Caco-2 (cell line): ENCODE measurements at places on chromosomes 1 and 21. TPM values are rescaled to one million over a fixed set of nuclear protein-coding genes. Genes with fewer than 3 reads are reported as not detected.

DNA sequence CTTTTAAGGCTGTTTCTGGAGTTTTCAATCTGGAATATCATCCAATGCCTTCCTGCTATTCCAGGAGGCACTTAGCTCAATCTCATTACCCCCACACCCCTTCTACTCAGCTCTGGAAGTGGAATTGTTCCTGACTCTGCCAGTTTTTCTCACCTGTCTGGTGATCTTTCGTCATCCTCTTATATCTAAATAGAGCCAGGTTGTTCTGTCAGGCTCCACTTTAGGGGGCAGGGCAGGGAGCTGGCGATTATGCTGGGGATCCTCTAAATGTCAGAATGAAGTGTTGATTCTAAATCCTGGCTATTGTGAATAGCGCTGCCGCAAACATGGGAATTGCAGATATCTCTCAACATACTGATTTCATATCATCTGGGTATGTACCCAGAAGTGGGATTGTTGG is 63.6 kb upstream of the ETV3 start:
- no peak overlapping the region for H3K27ac ChIP-seq
- no peak for DNase-seq
- H3K27me3 ChIP-seq: no peaks in the 10 kb centered on the region
- H3K4me1 ChIP-seq: peaks cover 11% of the 10 kb centered on the region; the same call in 1 of the 2 replicates

- DNase-seq: no peak
- H3K36me3 ChIP-seq: peaks cover 3% of the 10 kb centered on the region
- H3K4me3 ChIP-seq: peak overlapping the region; percentile 98
These were observed 1.8 kb downstream of the ARF1 start for GRCh38 chr1:228084325-228084724.

DNA sequence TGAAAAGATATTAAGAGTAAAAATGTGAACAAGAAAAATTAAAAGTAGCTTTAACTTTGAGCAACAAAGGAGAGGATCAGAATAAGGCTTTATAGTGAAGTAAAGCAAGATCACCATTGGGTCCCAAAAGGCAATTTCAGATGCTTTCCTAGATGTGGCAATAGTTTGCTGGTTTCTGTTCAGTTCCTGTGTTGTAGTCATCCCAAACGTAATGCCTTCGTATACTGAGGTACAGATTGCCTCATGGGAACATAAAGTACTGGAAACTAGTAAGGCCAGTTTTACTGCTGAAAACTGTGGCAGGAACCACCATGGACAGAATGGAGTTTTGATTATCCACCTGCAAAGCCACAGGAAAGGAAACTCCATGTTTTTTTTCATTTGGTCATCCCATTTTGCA is 283.5 kb upstream of the SGIP1 start:
- DNase-seq: no peak
- no peaks in the 10 kb centered on the region for H3K27me3 ChIP-seq
- no peak overlapping the region for H3K4me3 ChIP-seq
- no peaks in the 10 kb centered on the region for H3K4me1 ChIP-seq
- no peaks in the 10 kb centered on the region for H3K36me3 ChIP-seq

- DNase-seq: no peak
- no peak overlapping the region for H3K27ac ChIP-seq
- peaks cover 37% of the 10 kb centered on the region for H3K4me1 ChIP-seq
- H3K27me3 ChIP-seq: no peaks in the 10 kb centered on the region
These were observed 56.5 kb upstream of the DNAH14 start for GRCh38 chr1:224872832-224873433.

GRCh38 chr1:54273795-54274163 is 73.8 kb downstream of the MRPL37 start:
- H3K27ac ChIP-seq: no peak overlapping the region
- H3K4me1 ChIP-seq: peaks cover 16% of the 10 kb centered on the region
- H3K4me3 ChIP-seq: no peak overlapping the region
- no peak for DNase-seq

DNA sequence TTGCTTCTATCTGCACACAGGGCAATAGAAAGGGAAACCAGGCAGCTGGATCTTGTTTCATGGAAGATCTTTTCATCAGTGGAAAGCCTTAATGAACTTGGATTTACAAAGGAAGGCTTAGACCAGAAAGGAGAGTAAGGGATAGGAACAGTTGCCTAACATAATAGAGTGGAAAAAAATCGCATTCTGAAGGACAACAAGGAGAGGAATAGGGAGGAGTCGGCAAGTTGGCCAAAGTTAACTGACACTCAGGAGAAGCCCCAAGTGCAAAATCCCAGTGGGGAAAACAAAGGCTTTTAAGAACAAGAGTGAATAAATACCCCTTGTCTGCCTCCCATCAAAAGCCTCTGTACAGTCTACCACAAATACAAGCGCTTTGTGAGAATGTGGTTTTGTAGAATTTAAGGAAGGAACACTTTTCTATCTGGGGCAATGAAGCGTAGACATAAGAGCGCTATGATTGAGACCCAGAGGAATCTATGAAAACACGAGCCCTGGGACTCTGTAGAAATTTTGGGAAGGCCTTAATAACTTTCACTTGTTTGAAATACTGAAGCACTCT is 74.1 kb downstream of the ZNF648 start:
- no peaks in the 10 kb centered on the region for H3K36me3 ChIP-seq
- no peak for DNase-seq
- H3K4me3 ChIP-seq: no peak overlapping the region
- H3K27me3 ChIP-seq: no peaks in the 10 kb centered on the region
- H3K27ac ChIP-seq: no peak overlapping the region

- H3K27me3 ChIP-seq: no peaks in the 10 kb centered on the region
- DNase-seq: no peak
- H3K27ac ChIP-seq: no peak overlapping the region
- no peak overlapping the region for H3K4me3 ChIP-seq
- no peaks in the 10 kb centered on the region for H3K36me3 ChIP-seq
- no peaks in the 10 kb centered on the region for H3K4me1 ChIP-seq
These were observed 96.8 kb upstream of the BCAR3 start for GRCh38 chr1:93778457-93778856.

DNA sequence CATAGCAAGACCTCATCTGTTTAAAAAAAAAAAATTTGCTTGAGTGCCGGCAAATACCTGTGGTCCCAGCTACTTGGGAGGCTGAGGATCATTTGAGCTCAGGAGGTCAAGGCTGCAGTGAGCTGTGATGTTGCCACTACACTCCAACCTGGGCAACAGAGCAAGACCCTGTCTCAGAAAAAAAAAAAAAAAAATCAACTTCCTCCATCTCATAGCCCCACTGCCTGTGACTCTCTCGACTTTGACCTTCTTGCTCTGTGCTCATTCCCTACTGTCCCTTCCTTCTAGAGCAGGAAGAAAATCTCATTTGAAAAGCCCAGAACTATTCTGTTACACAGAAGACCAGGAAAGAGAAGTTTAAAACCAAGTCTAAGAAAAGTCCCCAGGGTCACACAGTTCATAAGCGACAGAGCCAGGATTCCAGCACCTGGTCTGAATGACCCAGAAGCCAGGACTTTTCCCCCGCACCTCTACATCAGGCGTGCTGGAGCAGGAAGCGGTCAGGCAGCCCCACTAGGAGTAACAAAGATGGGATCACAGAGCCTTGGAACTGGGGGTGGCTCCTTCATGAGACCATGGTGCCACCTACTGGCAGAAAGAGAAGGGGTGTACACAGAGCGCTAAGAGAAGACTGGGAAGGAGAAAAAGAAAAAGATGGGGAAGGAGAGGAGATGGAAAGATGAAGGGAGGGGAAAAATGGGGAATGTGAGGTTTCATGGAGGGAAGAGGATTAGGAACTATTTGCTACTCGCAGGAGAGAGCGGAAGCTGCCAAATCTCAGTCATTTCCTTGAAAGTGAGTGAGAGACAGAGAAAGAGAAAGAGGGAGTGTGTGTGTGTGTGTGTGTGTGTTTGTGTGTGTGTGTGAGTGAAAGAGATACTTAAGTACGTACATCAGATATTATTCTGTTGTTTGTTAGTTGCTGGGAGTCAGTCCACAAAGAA is 3.1 kb upstream of the P3R3URF start:
- no peak overlapping the region for H3K4me3 ChIP-seq
- no peaks in the 10 kb centered on the region for H3K27me3 ChIP-seq
- H3K36me3 ChIP-seq: no peaks in the 10 kb centered on the region

DNA sequence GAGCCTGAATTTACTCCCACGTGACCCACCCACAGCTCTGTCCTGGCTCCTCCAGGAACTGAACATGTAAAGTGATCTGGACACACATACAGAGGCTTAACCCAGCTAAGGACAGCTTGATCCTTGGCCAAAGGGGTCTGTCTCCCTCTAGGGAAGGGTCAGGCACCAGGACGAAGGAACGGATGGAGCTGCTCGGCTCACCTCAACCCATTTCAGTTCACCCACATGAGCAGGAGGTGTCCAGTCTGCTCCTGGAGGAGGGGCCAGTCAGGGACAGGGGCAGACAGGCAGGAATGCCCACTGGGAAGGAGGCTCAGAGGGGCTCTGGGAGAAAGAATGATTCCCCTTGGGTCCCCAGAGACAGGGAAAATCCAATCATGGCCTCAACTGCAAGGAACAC is 567.2 kb downstream of the PTPRU start:
- no peak overlapping the region for H3K4me3 ChIP-seq
- no peak for DNase-seq
- no peaks in the 10 kb centered on the region for H3K36me3 ChIP-seq
- no peaks in the 10 kb centered on the region for H3K27me3 ChIP-seq
- H3K4me1 ChIP-seq: no peaks in the 10 kb centered on the region

DNA sequence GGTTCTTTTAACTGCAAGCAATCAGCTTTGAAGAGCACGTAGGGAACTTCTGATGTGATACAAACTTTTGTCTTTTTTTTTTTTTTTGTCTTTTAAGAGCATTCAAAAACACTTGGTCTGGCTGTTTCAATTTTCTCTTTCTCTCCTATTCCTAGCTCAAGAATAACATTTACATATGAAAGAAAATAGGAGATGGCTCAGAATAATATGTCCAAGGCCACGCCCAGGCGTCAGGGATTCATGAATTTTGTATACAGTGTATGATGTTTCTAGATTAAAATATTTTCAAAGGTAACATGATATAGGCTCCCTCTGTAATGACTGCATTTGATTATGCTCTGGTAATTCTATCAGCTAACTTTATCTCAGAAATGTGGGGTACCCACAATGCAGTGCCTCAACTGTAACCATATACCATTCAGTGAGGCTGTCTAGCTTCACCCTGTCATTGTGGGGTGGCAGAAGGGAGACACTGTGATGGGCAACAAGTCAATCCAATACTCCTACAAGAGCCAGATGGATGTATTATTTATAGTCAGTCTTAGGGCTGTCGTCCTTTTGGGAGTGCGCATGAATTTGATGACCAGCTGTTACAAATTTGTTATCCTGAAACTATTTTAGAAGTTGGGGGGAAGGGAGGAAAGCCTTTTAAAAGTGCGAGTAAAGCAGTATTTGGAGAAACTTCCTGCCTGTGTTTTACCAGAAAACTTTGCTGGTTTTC is 1.5 kb upstream of the AKNAD1 start:
- H3K4me3 ChIP-seq: no peak overlapping the region
- H3K4me1 ChIP-seq: peaks cover under 1% of the 10 kb centered on the region; the same call in 1 of the 2 replicates
- no peaks in the 10 kb centered on the region for H3K27me3 ChIP-seq
- no peaks in the 10 kb centered on the region for H3K36me3 ChIP-seq

Gene GREM2
- total RNA-seq: 0.36 and 0.51 TPM in 2 replicates

Gene MFAP2
- 20.5 and 22.7 TPM in 2 replicates for total RNA-seq
